ENCODE measurements at places on chromosomes 6 and 20.

GRCh38 chr6:36703982-36704381 is 6.4 kb downstream of the RAB44 start:
- no peak for DNase-seq

DNA sequence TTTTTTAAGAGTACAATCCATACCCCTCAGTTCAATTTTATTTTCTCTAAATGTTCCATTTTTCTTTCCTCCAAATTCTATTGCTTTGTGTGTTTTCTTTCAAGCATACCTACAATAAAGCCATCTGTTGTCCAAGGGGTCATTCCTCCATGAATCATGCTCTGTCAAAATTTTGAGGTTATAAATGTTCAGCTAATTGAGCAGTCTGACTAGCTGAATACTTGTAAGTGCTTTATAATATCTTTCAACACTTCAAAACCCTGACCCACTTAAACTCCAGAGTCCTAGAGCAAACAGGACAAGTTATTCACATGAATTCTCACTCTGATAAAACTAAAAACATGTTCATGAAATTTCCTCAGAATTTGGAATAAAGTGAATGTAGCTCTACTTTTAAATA is 33.4 kb upstream of the EYA4 start:
- no peak for DNase-seq

DNA sequence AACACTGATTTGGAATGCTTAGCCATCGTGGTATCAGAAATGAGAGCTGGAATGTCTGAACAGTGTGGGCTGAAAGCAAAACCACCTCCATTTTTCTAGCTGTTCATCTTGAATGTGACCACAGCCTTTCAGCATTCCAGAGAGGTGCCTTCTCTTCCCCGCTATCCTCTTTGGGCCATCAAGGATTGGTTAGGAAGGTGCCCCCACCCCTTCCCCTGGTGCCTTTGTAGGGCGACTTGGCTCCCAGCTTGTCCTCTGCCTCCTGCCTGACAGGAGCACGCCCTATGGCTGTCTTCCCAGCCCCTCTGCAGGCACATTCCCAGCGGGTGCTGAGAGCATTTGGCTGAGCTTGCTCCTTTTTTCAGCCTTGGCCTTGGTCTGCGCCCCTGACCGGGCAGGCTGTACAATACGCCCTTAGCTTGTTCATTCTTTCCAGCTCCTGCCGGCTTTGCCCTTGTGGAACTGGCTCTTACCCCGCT is 97.5 kb downstream of the ARMC2 start:
- DNase-seq = no peak

- no peak for DNase-seq
These were observed 180.5 kb downstream of the COL12A1 start for GRCh38 chr6:75025371-75025770.

- DNase-seq = no peak
These were observed 122.6 kb downstream of the SGK1 start for GRCh38 chr6:134195164-134195906.
